Activated CD8-positive, alpha-beta T cell treated with anti-CD3 and anti-CD28 coated beads for 36 hours (primary cell): ENCODE measurements at places on chromosomes 2 and 18. TPM values are rescaled to one million over a fixed set of nuclear protein-coding genes. Genes with fewer than 3 reads are reported as not detected.

- peaks cover 59% of the 10 kb centered on the region for H3K27me3 ChIP-seq
- peaks cover 27% of the 10 kb centered on the region for H3K36me3 ChIP-seq
- H3K27ac ChIP-seq = no peak overlapping the region
- peak overlapping the region; percentile 93 for H3K4me3 ChIP-seq
These were observed 1.3 kb downstream of the IGFBP2 start for GRCh38 chr2:216634370-216635148.

The ARPC2 gene
- 644 TPM for total RNA-seq

The C1GALT1C1L gene
- not detected for total RNA-seq

DNA sequence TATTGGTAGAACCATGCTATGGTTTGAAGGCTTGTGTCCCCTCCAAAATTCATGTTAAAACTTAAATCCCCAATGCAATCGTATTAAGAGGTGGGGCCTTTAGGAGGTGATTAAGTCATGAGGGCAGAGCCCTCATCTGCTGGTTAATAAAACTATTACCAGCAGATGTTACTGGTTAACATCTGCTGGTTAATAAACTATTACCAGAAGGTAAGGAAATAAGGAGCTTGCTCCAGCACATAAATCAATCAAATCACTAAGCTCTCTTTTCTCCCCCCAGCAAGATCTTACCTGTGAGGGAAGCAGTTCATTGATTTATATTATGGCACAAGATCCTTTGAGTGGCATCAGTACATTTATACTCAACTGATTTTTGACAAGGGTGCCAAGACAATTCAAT, 96.9 kb downstream of the AAK1 start:
- peaks cover 51% of the 10 kb centered on the region for H3K4me1 ChIP-seq
- no peak overlapping the region for H3K4me3 ChIP-seq
- DNase-seq = no peak
- peaks cover 57% of the 10 kb centered on the region for H3K36me3 ChIP-seq

DNA sequence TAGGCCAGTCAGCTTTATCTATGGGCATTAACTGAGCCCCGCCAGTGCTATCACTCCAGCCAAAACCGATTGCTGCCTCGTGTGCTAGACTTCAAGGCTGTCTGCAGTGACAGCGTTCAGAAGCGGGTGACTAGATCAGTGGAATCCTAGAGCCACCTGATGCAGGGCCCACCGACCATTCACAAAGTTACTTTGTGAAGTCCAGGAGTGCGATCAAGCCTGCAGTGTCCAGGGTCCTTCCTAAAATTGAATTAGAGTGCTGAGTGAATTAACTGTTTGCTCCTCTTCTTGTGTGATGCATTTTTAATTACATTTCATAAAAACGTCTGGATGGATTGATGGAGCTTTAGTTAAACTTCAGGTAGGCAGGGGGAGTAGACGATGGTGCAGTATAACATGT, 13.9 kb downstream of the PCARE start:
- H3K36me3 ChIP-seq = no peaks in the 10 kb centered on the region
- H3K4me1 ChIP-seq = peaks cover 12% of the 10 kb centered on the region
- H3K27ac ChIP-seq = no peak overlapping the region
- no peak overlapping the region for H3K4me3 ChIP-seq
- DNase-seq = no peak

DNA sequence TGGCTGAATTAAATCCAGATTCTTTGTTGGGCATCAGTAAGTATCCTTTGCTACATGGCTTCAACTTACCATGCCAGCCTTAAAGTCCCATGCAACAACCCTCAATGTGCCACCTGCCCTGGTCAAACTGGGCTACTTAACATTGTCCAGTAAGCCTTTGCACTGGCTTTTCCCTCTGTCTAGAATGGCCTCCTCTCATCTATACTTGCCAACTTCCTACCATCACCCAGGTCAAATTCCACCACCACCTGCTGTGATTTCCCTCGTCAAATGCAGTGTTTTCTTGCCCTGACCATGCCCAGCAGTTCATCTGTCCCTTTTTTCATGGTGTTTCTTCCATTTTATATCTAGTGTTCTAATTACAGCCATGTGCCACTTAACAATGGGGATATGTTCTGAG, 5.7 kb downstream of the KLHL23 start:
- H3K36me3 ChIP-seq = peaks cover 28% of the 10 kb centered on the region
- H3K4me3 ChIP-seq = no peak overlapping the region

The OXER1 gene
- total RNA-seq = 0.40 TPM

DNA sequence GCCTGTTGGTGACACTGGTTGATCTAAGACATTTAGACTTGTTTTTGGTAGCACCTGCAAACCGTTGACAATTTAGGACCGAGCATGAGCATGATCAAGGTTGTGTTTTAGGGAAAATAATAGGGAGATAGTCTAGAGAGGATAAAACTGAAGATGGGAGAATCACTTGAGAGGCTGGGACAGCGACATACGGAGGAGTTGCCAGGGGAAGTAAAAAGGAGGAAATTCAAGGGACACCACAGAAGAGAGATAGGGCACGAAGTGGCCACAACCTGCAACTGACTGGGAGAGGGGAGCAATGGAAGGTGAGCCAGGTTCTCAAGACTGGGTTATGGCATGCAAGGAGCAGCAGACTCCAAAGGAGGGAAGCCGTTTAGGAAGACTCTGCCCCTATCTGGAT, 1.4 kb upstream of the ATP8B1 start:
- DNase-seq = no peak
- peaks cover 13% of the 10 kb centered on the region for H3K4me1 ChIP-seq
- H3K27ac ChIP-seq = no peak overlapping the region
- peaks cover 41% of the 10 kb centered on the region for H3K27me3 ChIP-seq

DNA sequence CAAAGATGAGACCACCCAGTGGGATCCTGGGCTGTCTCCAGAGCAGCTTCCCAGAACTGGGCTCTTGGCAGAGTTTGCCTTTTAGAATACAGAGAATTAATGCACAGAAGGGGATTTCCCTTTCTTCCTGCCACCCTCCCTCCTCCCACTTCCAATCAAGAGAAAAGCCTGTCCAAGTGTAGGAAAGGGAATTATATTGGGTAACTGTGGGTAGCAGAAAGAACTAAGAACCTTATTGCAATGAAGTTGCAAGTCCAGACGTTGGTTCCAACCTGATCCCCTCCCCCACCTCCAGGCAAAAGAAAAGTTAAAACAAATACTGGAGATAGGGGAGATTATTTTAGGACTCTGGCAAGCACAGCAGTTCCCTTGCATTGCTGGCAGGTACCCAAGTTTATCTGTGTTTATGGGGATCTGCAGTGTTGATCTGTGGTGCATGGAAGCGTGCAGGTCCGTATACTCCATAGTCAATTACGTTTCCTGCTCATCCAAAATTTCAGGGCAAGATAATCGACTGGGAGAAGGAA, 114.3 kb downstream of the PRKCE start:
- H3K4me3 ChIP-seq = no peak overlapping the region
- no peaks in the 10 kb centered on the region for H3K27me3 ChIP-seq
- H3K36me3 ChIP-seq = no peaks in the 10 kb centered on the region
- DNase-seq = no peak
- H3K27ac ChIP-seq = no peak overlapping the region

- H3K36me3 ChIP-seq = peaks cover 2% of the 10 kb centered on the region
- no peak overlapping the region for H3K27ac ChIP-seq
- H3K27me3 ChIP-seq = no peaks in the 10 kb centered on the region
- no peak overlapping the region for H3K4me3 ChIP-seq
These were observed 199.9 kb downstream of the HDAC4 start for GRCh38 chr2:239200646-239201530.

DNA sequence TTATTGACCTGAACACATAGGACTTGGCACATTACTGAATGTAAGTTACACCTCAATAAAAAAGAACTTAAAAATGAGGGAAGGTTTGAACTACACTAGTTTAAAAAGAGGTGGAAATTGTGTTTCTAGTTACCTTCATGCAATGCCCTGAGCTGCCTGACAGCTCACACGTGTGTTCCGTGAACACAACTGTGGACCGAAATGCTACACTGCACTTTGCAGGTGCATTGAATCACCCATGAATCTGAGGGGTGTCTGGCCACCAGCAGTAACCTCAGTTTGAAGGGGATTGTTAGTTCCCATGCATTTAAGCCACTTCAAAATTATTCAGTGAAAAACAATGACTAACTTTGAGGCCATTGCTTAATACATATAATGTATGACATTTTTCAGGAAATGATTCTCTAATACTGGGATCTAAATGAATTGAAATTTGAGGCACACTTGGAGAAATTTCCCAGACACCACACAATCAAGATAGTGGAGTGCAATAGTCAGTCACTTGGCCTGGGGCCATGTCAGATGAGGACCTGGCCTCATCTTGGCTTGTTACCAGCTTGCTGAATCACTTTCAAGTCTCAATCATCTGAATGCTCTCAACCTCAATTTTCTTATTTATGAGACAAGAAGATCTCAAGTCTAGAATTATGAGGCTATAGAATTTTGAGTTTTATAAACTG, 59.3 kb downstream of the MYL12B start:
- H3K27ac ChIP-seq = no peak overlapping the region
- H3K36me3 ChIP-seq = no peaks in the 10 kb centered on the region
- H3K4me3 ChIP-seq = no peak overlapping the region
- peaks cover 1% of the 10 kb centered on the region for H3K27me3 ChIP-seq
- DNase-seq = no peak

DNA sequence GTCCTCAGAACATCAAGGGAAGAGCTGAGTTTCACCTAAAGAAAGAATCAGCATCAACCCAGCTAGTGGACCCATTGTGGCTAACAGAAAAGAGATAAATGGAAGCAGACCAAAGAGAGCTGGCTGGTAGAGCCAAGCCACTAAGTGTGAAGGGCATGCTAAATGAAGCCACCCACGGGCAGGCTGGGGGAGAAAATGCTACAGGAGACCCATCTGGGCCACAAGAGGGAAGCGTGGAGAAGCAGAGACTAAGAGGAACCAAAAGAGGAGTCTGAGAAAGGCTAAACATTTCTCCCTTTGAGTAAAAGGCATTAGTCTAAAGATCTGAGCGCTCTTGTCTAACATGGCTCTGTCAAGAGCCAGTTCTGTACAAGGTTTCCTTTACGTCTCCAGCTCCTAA, 15.8 kb downstream of the CWC22 start:
- peaks cover 43% of the 10 kb centered on the region for H3K4me1 ChIP-seq
- no peaks in the 10 kb centered on the region for H3K27me3 ChIP-seq
- H3K27ac ChIP-seq = no peak overlapping the region
- H3K4me3 ChIP-seq = no peak overlapping the region
- DNase-seq = peak; percentile 26
